Activated CD4-positive, CD25-positive, alpha-beta regulatory T cell (primary cell): ENCODE measurements at places on chromosomes 11 and 22.
A peak's percentile ranks its signal among the peaks of the same experiment; 100 is the strongest.

DNA sequence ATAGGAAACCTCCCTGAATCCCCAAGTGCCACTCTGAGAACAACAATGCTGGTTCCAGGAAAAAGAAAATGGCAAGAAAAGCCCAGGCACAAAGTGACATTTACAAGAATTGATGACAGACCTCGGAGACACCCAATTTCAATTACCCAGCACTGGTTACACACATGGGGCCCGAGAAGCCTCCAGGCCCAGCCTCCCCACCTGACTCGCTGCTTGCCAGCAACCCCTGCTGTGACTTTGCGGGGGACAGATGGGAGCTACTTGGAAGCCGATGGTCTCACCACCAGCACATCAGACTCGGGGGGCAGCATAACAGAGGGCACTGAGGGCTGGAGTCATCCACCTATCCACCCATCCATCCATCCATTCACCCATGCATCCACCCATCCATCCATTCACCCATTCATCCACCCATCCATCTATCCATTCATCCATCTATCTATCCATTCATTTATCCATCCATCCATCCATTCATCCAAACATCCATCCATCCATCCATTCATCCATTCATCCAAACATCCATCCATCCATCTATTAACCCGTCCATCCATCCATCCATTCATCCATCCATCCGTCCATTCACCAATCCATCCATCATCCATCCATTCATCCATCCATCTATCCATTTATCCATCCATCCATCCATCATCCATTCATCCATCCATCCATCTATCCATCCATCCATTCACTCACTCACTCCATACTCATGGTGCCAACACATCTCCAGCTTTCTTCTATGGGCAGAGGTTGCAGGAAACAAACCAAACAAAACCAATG, 567.6 kb downstream of the BRD1 start:
- no peak for DNase-seq

DNA sequence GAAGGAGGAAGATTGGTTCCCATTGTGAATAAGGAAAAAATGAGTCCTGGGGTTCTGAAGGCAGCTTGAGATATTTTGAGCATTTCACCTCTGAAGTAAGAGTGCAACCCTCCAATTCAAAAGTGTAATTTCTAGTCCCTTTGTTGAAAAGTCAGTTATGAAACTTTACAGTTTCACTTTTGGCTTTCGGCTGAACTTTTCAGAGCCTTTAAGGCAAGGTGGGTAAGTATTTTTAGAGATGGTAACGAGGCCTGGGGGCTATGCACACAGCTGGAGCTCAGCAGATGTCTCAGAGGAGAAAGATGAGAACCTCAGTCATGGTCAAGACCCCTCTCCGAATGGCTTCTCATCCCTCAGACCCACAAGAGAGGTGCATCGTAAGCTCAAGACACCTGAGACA, 267.6 kb downstream of the KIRREL3 start:
- no peak for DNase-seq

DNA sequence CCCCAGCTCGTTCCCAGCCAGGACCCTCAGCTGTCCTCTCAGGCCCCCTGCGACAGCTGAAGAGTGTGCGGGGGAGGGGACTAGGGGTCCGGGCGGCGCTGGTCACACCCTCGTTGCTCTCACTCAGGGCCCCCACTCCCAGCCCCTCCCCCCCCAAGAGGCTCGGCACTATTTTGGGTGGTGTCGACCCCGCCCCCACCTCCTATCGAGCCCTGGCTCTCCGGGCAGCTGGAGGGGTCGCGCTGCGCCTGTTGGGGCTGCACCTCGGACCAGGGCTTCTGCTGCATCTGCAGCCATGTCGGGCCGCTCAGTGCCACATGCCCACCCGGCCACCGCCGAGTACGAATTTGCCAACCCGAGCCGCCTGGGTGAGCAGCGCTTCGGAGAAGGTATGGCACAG, at the start of gene HSPB2:
Gene HSPB2, plus strand, starts transcription at position 200 of the 400 bp plus-strand sequence. Its CDS starts 96 bp downstream, at position 296.
- DNase-seq, result no peak

- DNase-seq, result no peak
Observed at GRCh38 chr11:127071606-127072005, 71.0 kb upstream of the KIRREL3 start.

DNA sequence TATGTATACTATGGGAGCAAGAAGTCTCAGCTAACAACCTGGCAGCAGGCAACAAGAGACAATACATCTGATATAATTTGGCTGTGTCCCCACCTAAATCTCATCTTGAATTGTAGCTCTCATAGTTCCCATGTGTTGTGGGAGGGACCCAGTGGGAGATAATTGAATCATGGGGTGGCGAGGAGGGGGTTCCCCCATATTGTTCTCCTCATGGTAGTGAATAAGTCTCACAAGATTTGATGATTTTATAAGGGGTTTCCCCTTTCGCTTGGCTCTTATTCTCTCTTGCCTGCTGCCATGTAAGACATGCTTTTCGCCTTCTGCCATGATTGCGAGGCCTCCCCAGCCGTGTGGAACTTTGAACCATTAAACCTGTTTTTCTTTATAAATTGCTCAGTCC, 6.2 kb downstream of the DNAJC24 start:
- no peak for DNase-seq

DNA sequence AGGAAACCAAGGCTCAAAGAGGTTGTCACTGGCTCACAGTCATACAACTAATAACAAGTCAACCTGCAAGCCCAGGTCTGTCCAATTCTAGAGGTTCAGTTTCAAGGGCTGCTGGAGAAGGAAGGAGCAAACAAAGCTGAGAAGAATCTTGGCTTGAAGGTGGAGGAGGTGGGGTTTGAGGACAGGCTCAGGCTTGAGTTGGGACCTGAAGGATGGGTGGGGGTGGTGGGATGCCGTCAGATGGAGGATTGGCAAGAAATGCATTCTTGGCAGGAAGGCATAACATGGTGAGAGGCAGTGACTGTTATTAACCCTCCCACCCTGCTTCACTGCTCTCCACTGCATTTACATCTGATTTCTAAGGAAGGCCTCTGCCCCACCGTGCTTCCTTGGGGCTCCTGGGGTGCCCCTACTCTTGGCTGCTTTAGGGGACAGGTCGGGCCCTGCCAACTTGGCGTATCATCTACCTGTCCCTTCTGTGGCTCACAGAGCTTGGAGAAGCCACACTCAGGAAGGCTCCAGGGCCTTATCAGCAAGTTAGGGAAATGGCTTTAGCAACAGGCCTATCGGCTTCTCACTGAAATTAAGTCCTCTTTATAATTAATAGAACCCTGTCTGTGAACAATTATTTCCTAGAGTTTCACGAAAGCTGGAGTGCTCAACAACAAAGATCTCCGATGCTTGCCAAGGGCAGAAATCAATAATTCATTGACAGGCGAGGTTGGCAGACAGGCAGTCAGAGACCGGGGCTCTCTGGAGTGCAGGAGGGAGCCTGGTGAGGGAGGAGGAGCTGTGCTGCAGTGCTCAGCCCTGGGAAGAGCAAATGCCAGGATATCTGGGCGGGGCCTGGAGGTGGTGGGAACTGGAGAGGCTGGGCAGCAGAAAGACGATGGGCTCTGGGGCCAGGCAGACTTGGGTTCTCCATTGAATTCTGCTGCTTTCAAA, 84.9 kb upstream of the NARS2 start:
- DNase-seq, result no peak

- DNase-seq, result no peak
Observed at GRCh38 chr11:76035020-76035419, 171.3 kb downstream of the WNT11 start.

DNA sequence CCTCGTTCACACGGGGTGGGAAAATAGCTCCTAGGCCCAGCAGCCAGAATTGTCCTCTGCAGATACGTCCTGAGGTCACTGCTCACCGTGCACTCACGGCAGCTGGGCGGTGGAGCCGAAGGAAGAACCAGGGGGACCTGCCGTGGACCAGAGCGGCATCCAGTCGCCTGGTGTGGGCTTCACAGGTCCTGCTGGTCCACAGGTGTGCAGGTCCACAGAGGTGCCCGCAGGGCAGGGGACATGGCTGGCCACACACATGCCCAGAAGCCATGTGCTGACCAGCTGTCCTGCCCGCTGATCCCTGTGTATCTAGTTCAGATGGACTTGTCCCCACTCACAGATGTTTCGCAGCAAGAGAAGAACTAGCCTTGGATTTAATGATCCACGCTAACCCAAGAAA, 10.6 kb upstream of the PKP3 start:
- no peak for DNase-seq

DNA sequence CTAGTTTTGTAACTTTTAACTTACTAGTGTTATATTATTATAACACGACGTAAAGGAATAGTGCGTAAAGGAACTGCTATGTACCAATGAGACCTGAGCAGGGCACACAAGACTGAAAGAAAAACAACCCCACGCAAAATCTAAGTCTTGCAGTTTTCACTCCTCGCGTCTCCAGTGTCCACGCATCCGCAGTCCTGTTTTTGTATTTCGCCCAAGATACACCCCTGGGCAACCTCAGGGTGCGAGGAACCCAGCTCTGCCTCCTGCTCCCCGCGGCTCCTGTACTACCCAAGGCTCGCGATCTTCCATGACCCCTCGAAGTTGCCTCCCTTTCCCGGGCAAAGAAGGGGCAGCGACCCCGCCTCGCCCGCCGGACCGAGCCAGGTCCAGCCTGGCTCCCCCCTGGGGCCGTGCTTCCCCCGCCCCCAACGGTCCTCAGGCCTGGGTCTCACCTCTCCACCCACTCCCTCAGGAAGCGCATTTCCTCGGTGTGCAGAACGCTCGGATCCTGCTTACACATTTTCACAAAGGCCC, 393 bp downstream of the ST13 start:
- peak; percentile 30 for DNase-seq
